ENCODE measurements at places on chromosomes 12 and 14. TPM values are rescaled to one million over a fixed set of nuclear protein-coding genes. Genes with fewer than 3 reads are reported as not detected.
A peak's percentile ranks its signal among the peaks of the same experiment; 100 is the strongest.

Gene OR4E1
- polyA plus RNA-seq, result not detected

Gene SERPINA9
- not detected for polyA plus RNA-seq

Gene FLVCR2
- 37.6 TPM for polyA plus RNA-seq

Gene RND1
- 80.5 TPM for polyA plus RNA-seq

Gene ALX1
- 0.14 TPM for polyA plus RNA-seq

Gene CTSG
- polyA plus RNA-seq, result 0.65 TPM

Gene TAPBPL
- 11.2 TPM for polyA plus RNA-seq

Gene CLEC2D
- 6.4 TPM for polyA plus RNA-seq

Gene ETFBKMT
- 1.3 TPM for polyA plus RNA-seq

Gene TAS2R9
- not detected for polyA plus RNA-seq

Gene RAD9B
- polyA plus RNA-seq, result 0.12 TPM

Gene ZBTB42
- 11.9 TPM for polyA plus RNA-seq

Gene C12orf50
- 0.08 TPM for polyA plus RNA-seq

Gene CCDC196
- not detected for polyA plus RNA-seq

Gene BEGAIN
- 0.27 TPM for polyA plus RNA-seq

DNA sequence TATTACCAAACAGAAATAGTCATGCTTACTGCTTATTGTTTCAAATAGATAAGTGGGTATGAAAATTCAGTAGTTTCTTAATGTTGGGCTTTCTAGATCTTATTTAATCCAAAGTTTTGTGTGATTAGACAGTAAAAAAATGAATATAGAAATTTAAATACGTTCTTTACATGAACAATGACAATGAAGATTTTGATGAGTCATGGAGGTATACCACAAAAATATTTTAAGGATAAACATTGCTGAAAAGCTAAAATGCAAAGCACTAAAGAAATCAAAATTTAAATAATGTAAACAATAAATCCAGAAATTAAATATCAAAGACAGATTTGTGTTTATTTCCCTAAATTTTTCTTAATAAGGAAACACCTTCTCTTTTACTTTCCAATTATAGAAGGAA, 78.3 kb downstream of the PIK3C2G start:
- no peak for DNase-seq

DNA sequence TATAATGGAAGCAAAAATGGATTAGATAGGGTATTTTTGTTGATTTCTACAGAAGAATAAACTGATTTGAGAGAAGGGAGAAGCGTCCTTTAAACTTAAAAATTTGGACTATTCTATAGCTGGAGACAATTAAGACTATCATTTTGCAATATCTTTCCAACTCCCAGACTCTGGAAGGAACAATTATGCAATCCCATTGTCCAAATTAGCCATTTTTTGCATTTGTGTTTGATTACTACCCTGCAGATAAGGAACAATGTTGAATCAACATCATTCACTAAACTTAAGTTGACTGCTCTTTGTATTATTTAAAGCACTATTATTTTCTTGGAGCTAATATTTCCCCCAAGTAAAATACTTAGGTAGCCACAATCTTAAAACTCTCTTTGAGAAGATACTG, 34.8 kb upstream of the SELPLG start:
- DNase-seq, result peak; percentile 71

GRCh38 chr14:73731111-73731510, 16.9 kb upstream of the PNMA1 start:
- no peak for DNase-seq

GRCh38 chr12:6069437-6070093, 54.9 kb downstream of the VWF start:
- no peak for DNase-seq

- DNase-seq, result no peak
Observed at GRCh38 chr12:66717036-66717673, 38.3 kb upstream of the GRIP1 start.

DNA sequence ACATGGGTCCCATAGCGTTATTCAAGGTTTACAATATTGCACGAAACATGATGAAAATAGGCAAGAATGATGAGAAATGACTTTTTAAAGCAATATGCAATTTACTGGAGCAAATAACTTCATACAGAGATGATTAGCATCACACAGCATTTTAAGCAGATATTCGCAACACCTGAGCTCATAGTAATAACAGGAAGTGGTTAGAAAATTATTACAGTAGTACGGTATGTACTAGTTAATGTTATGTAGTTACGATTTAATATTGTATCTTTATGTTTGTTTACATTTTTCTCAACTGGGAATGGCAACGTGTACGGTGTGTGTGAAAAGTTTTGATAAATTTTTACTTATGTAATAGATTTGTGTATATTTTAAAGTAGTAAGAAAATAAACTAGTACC, 102.6 kb downstream of the OSBPL8 start:
- no peak for DNase-seq

GRCh38 chr14:88522393-88522792, 32.4 kb downstream of the PTPN21 start:
- DNase-seq, result no peak

DNA sequence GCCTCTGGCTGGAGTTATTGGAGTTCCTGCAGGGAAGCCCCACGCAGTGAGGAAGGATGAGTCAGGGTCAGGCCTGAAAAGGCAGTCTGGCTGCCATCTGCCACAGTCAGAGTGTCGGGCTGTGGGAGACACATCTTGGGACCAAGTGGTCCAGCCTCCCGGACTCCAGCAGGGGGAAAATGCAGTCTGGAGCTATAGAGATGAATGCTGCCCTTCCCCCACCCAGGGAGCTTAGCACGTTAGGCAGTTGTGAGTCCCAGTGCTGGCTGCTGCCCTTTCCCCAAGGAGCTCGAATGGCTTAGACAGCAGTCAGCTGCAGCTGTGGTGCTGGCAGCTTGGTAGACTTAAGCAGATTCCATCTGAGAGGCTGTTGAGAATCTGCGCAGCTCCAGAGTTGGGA, 8.2 kb upstream of the NTS start:
- DNase-seq, result no peak

DNA sequence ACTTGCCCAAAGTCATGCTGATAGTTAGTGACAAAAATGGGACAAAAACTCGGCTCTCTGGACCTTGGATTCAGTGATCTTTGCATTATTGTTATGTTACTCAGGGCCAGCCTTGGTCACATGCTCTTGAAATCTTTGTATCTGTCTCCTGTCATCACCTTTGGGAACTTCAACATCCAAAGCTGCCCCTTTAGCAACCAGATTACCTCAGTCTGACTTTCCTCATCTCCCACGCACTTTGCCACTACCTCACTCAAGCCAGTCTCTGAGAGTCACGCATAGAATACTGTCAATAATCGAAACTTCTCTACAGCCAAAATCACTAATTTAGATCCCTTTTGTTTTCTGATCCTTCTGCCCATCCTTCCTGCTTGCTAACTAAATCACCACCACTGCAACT, 90.8 kb upstream of the DAAM1 start:
- no peak for DNase-seq

GRCh38 chr12:64004641-64005040, 160.1 kb downstream of the SRGAP1 start:
- DNase-seq, result no peak

DNA sequence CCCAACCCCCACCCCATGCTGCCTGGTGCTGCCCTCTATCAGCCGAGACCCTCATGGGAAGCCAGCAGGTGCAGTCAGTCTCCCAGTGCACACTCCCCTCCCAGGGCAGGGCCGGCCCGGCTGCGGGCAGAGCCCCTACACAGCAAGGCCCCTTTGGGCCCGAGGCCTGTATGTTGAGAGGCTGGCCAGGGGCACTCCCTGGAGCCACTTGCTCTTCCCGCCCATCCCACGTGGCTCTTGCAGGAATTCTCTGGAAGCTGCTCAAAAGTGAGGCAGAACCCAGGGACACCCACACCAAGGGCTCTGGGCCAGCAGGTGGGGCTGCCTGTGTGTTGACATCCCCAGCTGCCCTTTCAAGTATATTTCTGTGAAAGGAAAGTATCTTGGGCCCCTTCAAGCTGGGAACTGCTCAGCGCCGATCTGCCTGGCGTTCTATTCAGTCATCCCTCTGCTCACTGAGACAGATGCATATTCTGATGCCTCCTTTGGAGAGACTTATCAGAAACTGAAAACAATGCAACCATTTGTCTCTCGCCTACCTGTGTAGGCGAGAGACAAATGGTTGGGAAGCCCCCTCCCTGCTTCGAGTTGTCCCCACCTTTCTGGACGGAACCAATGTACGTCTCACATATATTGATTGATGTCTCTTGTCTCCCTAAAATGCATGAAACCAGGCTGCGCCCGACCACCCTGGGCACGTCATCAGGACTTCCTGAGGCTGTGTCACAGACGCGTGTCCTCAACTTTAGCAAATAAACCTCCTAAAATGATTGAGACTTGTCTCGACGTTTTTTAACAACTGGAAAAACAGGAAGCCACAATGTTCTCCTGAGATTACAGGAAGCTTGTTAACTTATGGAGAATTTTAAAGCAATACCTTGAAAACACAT, 6.0 kb downstream of the GPR132 start:
- peak; percentile 71 for DNase-seq

DNA sequence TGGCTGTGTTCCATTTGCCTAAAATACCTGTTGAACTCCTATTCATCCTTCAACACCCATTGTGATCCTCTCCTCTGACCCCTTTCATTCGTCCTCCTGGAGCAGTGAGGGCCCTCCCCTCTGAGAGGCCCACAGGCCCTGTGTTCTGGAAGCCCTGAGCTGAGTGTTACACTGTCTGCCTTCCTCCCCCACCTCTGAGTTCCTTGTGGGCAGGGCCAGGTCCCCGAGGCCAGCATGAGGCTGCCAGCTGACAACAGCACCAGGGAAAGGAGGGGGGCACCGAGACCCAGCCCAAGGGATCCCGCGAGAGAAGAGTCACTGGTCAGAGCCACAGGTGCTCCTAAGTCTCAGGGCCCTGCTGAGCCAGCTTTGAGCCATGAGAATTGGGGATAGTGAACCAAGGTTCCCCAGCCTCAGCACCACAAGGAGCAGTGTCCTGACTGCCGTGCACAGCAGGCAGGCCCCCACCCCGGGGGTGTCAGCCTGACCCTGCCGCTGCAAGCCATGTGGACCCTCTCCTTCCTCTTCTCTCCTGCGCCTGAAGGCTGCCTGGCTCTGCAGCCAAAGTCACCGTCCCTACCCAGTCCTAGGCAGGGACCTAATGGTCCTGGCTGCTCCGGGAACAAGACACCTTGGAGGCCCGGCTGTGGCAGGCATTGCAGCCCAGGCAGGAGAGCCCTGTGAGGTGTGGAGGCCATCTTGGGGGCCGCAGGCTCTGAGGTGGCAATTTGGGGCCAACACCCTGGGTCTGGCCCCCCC, 52.5 kb downstream of the BEGAIN start:
- DNase-seq, result no peak

DNA sequence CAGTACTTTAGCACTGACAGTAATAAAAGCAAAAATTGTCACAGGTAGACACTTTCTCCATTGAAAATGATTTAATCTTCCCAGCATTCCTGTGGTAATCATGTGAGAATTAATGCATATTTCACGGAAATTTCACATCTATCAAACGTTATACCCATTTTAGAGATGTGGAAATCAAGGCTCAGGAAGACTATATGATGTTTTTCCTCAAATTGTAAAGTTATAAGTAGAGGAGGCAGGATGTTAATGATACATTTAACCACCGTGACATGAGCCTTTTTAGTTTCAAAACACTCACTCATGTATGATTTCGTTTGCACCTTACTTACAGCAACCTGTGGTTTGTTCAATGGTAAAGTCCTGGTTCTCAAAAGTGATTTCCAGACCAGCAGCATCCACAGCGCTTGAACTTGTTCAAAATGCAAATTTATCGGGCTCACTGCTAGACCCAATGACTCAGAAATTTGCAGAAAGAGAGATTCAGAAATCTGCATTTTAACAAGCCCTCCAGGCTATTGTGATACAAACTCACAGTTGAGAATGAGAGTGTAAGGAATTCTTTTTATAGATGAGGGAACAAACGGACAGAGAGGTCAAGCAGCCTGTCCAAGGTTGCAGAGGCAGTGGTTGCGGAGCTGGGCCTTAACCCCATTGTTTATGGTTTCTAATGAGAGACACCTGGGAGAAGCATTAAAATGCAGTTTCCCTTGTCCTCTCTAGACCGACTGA, 654.8 kb upstream of the TBX3 start:
- no peak for DNase-seq

GRCh38 chr12:54596526-54596946, 8.1 kb upstream of the PPP1R1A start:
- DNase-seq, result peak; percentile 72

GRCh38 chr12:93167331-93167730, 210.4 kb upstream of the NUDT4 start:
- no peak for DNase-seq

DNA sequence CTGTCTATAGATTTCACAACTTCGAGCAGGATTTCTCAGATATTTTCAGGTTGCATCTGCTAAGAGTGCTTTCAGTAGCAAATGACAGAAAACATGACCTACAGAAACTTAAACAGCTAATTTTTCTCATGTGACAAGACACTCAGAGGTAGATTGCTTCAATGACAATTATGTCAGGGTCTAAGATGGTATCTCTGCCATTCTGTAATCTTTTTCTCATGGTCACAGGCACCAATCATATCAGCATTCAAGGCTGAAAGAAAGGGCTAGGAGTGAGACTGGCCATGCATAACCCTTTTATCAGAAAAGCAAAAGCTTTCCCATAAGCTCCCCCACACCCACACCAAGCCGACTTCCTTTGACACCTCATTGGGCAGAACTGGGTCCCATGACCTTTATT, 450.5 kb upstream of the FAR2 start:
- no peak for DNase-seq

DNA sequence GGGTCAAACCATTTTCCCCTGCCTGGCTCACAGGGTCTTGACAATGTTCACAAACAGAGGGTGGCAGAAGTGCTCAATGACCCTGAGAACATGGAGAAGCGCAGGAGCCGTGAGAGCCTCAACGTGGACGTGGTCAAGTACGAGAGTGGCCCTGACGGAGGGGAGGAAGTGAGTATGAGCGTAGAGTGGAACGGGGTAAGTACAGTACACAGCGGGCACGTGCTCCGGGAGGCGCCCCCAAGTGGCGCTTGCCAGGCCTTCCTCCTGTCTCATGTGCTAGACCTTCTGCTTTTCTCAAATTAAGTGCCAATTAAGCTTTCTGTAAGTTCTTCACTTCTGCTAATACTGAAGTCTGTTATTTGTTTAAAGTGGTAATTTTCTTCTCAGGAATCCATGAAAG, 35.9 kb downstream of the XRCC3 start:
- DNase-seq, result peak; percentile 25

DNA sequence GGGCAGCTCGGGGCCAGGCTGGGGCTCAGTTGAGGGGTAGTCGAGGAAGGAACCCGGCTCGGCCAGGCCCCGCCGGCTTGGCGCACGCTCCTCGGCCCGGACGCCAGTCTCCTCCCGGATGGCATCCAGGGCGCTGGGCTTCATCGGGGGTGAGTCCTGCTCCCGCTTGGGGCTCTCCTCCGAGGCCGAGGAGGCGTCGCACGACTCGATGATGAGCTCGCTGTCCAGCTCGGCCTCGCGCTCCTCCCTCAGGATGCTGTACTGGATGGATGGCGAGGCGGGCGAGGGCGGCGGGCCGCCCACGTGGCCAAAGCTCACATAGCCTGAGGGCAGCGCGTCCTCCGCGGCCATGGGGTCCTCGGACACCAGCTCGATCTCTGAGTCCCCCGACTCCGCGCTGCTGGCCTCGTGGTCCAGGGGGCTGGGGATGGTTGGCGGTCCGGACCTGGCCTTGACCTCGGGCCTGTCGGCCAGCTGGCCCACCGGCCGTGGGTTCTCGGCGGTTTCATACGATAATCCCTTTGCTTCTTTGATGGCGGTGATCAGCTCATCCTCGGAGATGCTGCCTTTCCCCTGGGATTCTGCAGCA, 143.4 kb downstream of the RTN1 start:
- DNase-seq, result no peak

- DNase-seq, result no peak
Observed at GRCh38 chr12:109162551-109162950, 46.2 kb downstream of the ACACB start.
